SW 1271 (cell line): ENCODE measurements at places on chromosomes 13 and 19.

DNA sequence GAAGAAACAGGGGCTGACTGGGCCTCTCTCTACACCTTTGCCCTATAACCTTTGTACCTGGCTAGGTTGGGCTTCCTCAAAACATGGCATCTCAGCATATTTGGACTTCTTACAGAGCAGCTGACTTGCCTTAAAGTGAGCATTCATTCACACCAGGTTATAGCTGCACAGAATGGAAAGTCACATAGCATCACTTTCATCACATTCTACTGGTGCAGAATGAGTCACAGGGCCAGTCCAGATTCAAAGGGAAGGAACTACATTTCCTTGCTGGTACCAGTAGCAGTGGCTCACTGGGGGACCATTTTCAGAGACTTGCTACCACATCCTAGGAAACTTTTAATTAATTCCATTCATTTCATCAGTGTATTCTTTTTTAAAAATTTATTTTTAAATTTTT, 20.3 kb upstream of the TPTE2 start:
- no peak for DNase-seq

DNA sequence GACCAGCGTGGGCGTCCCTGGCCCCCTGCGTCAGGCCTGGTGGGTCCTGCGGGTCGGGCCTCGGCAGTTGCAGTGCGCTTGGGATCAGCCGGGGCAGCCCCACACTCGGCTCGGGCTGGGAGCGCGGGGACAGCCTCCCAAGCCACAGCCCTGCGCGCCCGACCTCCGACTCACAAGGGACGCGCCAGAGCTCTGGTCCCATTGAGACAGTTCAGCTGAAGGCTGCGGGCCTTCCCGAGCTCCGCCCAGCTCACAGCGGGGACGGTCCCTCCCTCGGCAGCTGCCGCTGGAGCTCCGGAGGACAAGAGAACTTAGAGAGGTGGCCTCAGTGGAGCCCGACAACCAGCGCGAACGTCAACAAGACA, 45.7 kb upstream of the ZNF730 start:
- no peak for DNase-seq

GRCh38 chr13:42129033-42129432, 80.6 kb downstream of the DGKH start:
- no peak for DNase-seq

DNA sequence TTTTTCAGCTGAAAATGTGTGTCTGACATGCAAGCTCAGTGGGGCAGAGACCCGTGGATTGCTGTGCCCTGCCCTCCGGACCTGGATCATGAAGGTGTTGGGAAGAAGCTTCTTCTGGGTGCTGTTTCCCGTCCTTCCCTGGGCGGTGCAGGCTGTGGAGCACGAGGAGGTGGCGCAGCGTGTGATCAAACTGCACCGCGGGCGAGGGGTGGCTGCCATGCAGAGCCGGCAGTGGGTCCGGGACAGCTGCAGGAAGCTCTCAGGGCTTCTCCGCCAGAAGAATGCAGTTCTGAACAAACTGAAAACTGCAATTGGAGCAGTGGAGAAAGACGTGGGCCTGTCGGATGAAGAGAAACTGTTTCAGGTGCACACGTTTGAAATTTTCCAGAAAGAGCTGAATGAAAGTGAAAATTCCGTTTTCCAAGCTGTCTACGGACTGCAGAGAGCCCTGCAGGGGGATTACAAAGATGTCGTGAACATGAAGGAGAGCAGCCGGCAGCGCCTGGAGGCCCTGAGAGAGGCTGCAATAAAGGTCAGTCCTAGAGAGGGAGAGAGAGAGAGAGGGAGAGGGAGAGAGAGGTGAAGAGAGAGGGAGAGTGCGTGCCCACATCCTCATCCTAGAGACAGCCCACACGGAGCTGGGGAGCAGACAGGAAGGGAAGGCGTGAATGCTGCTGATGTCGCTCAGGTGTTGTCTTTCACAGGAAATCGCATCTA, 5.1 kb upstream of the DCUN1D2 start:
- no peak for DNase-seq

- no peak for DNase-seq
Measured at GRCh38 chr13:80215368-80215767, 125.6 kb downstream of the SPRY2 start.
